Stimulated activated CD8-positive, alpha-beta memory T cell treated with anti-CD3 and anti-CD28 coated beads, Interleukin-7, amount 100 ng/mL, for 1 hour (primary cell): ENCODE measurements at places on chromosomes 4 and X.

DNA sequence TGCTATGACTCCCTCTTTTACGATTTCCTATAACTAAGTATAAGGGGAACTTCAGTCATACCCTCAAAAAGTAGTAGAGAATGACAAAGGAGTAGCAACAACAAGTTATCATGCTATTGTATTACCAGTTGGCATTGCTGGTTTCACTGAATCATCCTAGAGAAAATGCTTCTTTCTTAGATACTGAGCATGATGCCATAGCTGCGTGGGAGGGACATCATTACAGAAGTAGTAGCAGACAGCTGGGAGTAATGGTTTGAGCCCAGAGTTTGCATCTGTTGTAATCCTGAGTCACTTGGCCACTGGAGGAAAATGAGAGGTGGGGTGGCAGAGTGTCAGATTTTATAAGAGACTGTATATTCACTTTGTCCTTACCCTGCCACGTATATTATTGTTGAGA, 38.6 kb downstream of the MTMR1 start:
- DNase-seq: no peak

GRCh38 chr4:147981305-147981704, 249.4 kb downstream of the ARHGAP10 start:
- DNase-seq: no peak

DNA sequence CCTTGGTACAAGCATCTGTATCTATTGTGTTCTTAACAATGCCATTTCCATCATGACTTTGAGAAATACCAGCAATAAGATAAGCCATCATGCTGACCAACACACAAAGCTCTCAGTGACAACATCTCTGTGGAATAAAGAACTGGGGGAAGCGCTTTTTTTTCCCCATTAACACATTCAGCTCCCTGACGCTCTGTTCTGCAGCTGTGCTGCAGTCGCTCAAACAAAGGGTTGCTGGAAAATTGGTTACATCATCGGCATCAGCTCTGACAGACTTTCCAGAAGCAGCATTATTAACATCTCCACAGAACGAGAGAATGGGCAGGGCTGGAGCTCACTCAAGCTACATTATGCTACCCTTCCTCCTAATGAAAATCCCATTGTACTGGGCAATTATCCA, 39.9 kb downstream of the DCX start:
- no peak for DNase-seq

DNA sequence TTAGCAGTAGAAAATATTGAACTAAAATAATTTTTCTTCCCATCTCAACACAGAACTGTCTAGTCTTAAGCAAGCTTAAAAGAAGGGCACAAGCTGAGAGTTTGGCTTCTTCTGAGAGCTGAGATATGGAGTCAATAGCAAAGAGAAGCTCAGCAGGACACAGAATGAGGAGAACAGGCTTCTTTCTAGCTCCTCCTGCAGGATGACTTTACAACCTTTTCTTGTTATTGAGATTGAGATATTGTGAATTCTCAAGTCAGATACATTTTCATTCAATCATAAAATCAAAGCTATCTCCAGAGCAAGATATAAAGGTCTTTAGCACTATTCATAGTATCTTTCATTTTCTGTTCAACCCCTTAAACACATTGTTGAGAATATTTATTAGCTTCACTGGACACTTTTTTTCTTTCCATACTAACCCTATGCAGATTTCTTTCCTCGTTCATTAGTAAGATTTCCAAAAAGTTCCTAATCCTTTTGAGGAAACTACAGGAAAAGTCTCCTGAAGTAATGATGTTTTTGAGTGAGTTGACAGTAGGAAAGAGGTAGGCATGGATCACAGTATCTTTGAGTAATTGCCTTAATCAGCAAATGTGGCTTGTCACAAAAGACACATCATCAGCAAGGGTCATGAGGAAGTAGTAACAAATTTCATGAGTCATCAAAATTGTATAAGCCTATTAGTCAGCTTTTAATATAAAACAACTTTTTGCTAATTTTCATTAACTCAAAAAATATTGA, 17.8 kb upstream of the CXCL3 start:
- DNase-seq: no peak

DNA sequence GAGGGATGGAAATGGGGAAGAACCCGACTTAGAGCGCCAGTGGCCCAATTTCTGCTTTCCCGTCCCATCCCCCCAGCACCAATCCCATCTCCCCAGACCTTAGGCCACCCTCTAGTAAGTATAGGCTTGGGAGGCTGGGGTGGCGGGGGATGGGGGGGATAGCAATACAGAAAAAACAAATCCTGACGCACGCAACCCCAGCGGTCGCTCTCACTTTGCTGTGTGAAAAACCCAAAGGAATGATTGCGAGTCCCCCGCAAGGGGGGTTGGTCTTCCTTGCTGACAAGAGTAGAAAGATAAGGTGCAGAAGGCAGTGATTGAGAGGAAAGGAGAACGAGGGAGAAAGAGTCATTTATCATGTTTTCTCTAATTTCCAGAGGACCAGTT, 863 bp downstream of the CPE start:
- no peak for DNase-seq

- no peak for DNase-seq
Observed at GRCh38 chr4:2961811-2962441, 1.3 kb downstream of the NOP14 start.

DNA sequence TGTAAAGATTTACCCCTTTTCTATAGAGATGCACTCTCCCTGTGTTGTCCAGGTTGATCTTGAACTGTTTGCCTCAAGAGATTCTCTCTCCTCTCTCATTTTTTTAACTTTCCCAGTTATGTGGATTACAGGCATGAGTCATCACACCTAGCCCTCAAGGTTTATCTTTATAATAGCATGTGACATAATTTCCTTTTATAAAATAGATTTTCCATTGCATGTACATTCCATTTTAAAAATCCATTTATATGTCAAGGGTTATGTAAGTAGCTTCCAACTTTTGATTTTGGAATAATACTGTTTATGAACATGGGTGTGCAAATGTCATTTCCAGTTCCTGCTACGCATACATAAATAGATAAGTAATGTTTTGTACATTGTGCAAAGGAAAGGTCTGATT, 20.6 kb downstream of the ZNF721 start:
- no peak for DNase-seq

DNA sequence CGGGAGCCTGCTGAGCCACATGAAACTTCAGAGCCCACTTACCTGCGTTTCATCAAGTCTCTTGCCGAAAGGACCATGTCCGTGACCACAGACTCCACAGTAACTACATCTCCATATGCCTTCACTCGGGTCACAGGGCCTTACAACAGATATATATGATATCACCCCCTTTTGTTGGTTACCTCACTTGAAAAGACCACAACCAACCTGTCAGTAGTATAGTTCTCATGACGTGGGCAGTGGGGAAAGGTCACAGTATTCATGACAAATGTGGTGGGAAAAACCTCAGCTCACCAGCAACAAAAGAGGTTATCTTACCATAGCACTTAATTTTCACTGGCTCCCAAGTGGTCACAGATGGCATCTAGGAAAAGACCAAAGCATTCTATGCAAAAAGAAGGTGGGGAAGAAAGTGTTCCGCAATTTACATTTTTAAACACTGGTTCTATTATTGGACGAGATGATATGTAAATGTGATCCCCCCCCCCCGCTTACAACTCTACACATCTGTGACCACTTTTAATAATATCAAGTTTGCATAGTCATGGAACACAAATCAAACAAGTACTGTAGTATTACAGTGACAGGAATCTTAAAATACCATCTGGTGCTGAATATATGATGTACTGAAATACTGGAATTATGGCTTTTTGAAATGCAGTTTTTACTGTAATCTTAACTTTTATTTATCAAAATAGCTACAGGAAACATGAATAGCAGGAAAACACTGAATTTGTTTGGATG, 129.9 kb downstream of the TET2 start:
- no peak for DNase-seq

GRCh38 chr4:41236032-41236431, 20.7 kb upstream of the UCHL1 start:
- DNase-seq: no peak

DNA sequence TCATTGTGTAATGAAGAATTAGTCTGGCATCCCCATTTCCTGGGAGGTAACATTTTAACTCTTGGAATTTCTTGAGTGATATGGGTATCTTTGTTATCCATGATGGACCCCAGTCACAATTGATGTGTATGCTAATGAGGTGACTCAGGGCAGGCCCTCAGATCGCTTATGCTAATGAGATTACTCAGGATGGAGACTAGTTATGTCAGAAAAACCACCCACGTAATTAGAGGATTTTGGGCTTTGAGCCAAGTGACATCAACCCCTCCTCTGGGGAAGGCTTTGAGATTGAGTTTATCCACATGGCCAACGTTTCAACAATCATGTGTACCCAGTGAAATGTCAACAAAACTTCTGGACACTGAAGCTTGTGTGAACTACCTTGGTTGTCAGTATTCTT, 772.7 kb downstream of the STPG2 start:
- DNase-seq: no peak

DNA sequence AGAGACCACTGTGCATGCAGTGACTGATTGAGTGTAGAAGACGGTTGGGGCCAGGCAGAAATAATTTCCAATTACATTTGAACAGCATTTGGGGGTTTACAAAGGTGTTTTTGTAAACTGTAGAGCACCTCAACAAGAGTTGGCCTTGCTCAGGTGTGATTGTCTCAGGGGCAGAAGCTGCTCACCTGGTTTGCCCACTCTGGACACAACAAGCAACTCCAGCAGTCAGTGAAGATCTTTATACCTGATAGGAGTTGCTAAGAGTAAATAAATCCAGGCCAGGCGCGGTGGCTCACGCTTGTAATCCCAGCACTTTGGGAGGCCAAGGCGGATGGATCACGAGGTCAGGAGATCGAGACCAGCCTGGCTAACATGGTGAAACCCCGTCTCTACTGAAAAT, 221.3 kb downstream of the RAB28 start:
- no peak for DNase-seq

GRCh38 chrX:150421816-150422215, 58.7 kb downstream of the MAMLD1 start:
- DNase-seq: no peak

DNA sequence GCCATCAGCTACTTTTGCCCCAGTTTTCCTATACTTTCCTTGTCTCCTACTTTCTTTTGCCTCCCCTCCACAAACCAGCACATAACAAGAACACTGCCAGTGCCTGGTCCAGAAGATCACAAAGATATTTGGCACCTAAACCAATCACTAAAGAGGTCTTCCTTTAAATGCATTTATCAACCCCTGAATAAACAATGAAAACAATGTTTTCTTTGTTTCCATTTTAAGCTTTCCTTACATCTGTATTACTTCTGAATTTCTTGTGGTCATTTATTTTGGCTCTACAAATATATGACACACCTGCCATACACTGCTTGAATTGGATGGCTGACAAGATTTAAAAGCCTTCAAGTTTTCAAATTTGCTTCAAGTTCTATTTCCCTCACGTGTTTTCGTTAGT, 43.9 kb downstream of the MBNL3 start:
- DNase-seq: no peak
